IMR-90 (cell line): ENCODE measurements at places on chromosomes 11 and 22. TPM values are rescaled to one million over a fixed set of nuclear protein-coding genes. Genes with fewer than 3 reads are reported as not detected.

The OR6A2 gene
- polyA plus RNA-seq, result 0.07 TPM in 1 of 2 replicates, not detected in the other

The KIRREL3 gene
- 15.9 and 18.5 TPM in 2 replicates for polyA plus RNA-seq

The CEP57 gene
- 12.4 and 14.5 TPM in 2 replicates for polyA plus RNA-seq

The THRSP gene
- polyA plus RNA-seq, result not detected in 2 replicates

The KCNA4 gene
- polyA plus RNA-seq, result not detected in 2 replicates

The CATSPER1 gene
- polyA plus RNA-seq, result 0.91 and 1.0 TPM in 2 replicates

The OOSP3 gene
- polyA plus RNA-seq, result not detected in 2 replicates

The GNAZ gene
- 1.5 and 1.7 TPM in 2 replicates for polyA plus RNA-seq

The TUB gene
- 11.5 and 11.8 TPM in 2 replicates for polyA plus RNA-seq

The RASSF10 gene
- polyA plus RNA-seq, result not detected in 2 replicates

The CASP5 gene
- not detected in 2 replicates for polyA plus RNA-seq

The SPON1 gene
- 0.62 and 0.77 TPM in 2 replicates for polyA plus RNA-seq

The GGTLC3 gene
- polyA plus RNA-seq, result not detected in 2 replicates

The KDM4E gene
- polyA plus RNA-seq, result not detected in 2 replicates

The ZNF70 gene
- polyA plus RNA-seq, result 1.8 and 2.3 TPM in 2 replicates

The CEP164 gene
- polyA plus RNA-seq, result 20.0 and 23.3 TPM in 2 replicates

The ARHGAP20 gene
- 1.2 and 1.4 TPM in 2 replicates for polyA plus RNA-seq

The MN1 gene
- polyA plus RNA-seq, result 1.3 and 1.9 TPM in 2 replicates

The PVALB gene
- polyA plus RNA-seq, result not detected in 2 replicates

The PRR33 gene
- not detected in 2 replicates for polyA plus RNA-seq

The TRAF6 gene
- polyA plus RNA-seq, result 5.6 and 6.0 TPM in 2 replicates

The APOL6 gene
- 0.86 and 1.2 TPM in 2 replicates for polyA plus RNA-seq

The FJX1 gene
- polyA plus RNA-seq, result 11.2 and 14.2 TPM in 2 replicates

The C11orf86 gene
- not detected in 2 replicates for polyA plus RNA-seq

The SLC29A2 gene
- polyA plus RNA-seq, result 0.87 and 1.2 TPM in 2 replicates

The SMTNL1 gene
- polyA plus RNA-seq, result not detected in 2 replicates

The OR51B2 gene
- polyA plus RNA-seq, result not detected in 2 replicates

The DDB1 gene
- 208 and 221 TPM in 2 replicates for polyA plus RNA-seq

The SELENOM gene
- polyA plus RNA-seq, result 270 and 369 TPM in 2 replicates

The KRTAP5-1 gene
- polyA plus RNA-seq, result not detected in 2 replicates

The RPS19BP1 gene
- polyA plus RNA-seq, result 95.4 and 117 TPM in 2 replicates

The MS4A6E gene
- not detected in 2 replicates for polyA plus RNA-seq

The POU2AF2 gene
- not detected in 2 replicates for polyA plus RNA-seq

The ADAMTS15 gene
- 4.7 and 5.0 TPM in 2 replicates for polyA plus RNA-seq

The TMEM41B gene
- polyA plus RNA-seq, result 20.8 and 21.5 TPM in 2 replicates
